Stimulated activated effector memory CD8-positive, alpha-beta T cell treated with anti-CD3 and anti-CD28 coated beads, Interleukin-12 subunit alpha, Interleukin-12 subunit beta, amount 100 ng/mL, for 72 hours (primary cell): ENCODE measurements at places on chromosomes 3 and 15.

GRCh38 chr3:69524816-69525215 is 138.9 kb upstream of the FRMD4B start:
- DNase-seq, result no peak

GRCh38 chr3:122754929-122755328 is 38.7 kb downstream of the HSPBAP1 start:
- DNase-seq, result no peak

DNA sequence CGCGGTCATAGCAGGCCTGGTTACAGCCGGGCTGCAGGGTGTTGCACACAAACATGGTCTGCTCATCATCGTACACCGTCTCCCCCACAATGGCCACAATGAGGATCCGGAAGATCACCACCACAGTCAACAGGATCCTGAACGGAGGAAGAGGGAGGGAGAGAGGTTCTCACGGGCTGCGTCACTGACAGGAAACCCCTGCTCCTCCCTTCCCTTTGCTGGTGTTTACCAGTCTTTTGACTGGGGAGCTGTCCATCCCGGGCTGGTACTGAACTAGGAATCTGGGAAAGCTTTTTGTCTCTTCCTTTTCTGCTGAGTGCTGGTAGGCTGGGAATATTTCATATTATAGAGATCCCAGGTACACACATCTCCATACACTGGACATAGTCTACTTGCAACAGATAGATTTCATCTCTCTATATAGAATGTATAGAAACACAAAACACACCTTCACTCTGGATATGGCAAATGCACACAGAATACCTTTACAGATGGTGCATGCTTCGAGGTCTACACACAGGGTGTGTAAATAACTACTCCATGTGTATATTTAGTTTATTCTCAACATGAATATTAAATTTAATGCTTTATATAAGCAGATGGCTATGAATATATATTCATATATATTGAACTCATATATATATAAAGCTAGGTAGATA is 1.4 kb downstream of the GJD2 start:
- DNase-seq, result no peak

- DNase-seq, result no peak
These were observed 3.4 kb downstream of the SNX33 start for GRCh38 chr15:75650908-75651809.

GRCh38 chr3:37995652-37996641 is 5.4 kb downstream of the VILL start:
- no peak for DNase-seq
